KBM-7 (cell line): ENCODE measurements at places on chromosomes 5 and 9.

DNA sequence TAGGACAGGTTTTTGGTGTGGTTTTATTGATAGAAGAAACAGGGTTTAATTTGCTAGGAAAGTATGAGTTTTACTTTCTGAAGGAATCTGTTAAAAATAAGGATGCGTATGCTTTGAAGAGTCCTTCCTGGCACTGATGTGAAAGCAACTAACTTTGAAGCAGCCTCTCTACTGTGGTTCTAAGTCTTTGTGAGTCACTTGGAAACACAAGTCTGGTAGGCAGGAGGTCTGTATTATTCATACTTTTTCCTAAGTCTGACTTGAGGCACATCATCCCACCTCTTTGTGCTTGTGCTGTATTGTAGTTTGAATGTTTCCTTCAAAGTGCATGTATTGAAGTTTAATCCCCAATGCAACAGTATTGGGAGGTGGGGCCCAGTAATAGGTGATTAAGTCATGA lies 129.0 kb downstream of the TAF11L14 start:
- no peak for DNase-seq

- no peak for DNase-seq
Measured at GRCh38 chr5:138334867-138335447, 3.1 kb upstream of the FAM53C start.

DNA sequence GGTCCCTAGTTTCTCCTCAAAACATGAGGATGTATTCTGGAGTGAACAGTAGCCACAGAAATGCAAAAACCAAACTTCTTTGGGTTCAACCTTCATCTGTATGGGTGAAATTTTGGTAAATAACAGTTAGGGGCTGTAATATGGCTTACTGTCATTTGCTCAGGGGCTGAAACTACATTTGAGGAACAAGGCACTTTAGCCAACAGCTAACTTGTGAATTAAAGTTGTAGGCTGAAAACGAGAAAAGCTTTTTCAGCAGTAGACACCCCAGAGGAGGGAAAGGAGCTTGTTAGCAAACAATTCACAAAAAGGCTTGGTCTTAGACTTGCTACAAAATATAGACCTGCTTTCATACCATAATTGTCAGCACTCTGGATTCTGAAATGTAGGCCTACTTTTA lies 6.6 kb downstream of the TMEM171 start:
- no peak for DNase-seq

GRCh38 chr9:129338724-129339430 lies 160.8 kb upstream of the IER5L start:
- no peak for DNase-seq

DNA sequence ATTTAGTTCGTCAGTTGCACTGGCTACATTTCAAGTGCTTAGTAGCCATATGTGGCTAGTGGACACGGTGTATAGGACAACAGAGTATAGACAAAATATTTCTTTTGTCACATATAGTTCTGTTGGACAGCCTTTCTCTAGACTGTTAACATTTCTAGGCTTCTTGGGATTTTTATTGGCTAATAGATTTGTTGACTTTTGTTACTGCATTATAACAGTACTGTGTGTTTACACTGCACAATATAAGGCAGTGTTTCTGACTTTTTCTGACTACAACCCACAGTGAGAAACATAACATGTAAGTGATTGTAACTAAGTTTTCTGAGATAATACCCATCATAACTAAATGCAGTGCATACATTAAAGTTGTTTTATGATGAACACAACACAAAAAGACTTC lies 11.3 kb downstream of the FBXO38 start:
- no peak for DNase-seq

GRCh38 chr5:165328846-165329245 lies 1823.4 kb downstream of the MAT2B start:
- no peak for DNase-seq

- no peak for DNase-seq
Measured at GRCh38 chr9:30622561-30622960, 1761.9 kb upstream of the ACO1 start.

GRCh38 chr5:147963948-147964693 lies 57.8 kb upstream of the C5orf46 start:
- DNase-seq = no peak

DNA sequence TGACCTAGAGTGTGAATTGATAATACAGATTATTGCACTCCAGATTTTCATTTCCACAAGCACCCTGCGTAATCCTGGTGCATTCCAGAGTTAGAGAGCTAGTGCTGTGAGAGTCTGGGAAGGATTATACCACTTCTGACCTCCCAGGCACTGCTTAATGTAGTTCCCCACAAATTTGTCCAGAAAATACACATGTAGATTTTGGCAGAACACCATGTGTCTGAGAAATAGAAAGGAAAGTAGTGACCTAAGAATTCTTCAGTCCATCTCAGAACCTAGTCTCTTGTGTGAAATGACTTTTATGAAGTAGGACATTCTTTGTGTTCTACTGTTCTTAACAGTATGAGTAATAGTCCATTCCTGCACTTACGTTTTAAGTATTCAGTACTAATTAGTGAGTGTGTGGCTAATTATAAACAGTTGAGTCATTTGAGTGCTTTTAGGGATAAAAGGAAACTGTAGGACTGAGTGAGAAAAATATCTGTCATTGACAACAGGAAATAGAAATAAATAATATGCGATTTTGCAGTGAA lies 27.8 kb upstream of the PTPDC1 start:
- no peak for DNase-seq

- DNase-seq = no peak
Measured at GRCh38 chr9:4849369-4849768, 56.6 kb downstream of the RCL1 start.

DNA sequence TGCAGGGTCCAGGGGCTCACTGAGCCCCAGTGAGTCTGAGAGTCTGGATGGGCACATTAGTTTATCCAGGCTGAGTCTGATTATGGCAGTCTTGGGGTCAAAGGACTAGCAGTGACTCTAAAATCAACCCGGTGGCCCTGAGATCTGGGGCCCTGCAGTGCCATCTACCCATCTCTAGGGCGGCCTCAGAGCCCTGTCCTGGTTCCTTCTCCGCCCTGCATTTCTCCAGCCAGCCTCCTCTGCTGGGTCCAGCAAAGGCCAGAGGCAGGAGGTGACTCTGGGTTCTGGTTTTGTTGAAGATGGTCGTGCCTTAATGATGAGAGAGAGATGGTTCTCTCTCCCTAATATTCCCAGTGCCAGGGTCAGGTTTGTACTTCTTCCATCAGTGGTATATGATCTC lies 15.0 kb downstream of the DCANP1 start:
- no peak for DNase-seq

DNA sequence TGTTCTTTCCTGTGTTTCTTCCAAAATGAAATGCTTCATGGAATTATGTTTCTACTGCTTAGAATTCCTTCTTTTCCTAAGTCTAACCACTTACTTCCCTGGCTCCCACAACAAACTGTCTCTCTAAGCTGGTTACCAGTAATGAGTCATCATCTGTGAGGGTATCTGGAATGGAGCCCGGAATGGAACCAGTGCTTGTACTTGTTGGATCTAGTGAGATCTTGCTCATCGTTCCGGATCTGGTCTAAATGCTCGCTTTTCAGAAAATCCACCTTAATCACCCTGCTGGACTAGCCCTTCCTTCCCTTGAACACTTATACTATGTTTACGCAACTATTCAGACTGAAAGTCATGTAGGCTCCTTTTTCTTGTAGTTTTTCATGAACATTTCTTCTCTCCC lies 184.8 kb downstream of the PBX3 start:
- no peak for DNase-seq

GRCh38 chr5:32428426-32428825 lies 16.1 kb downstream of the ZFR start:
- no peak for DNase-seq

DNA sequence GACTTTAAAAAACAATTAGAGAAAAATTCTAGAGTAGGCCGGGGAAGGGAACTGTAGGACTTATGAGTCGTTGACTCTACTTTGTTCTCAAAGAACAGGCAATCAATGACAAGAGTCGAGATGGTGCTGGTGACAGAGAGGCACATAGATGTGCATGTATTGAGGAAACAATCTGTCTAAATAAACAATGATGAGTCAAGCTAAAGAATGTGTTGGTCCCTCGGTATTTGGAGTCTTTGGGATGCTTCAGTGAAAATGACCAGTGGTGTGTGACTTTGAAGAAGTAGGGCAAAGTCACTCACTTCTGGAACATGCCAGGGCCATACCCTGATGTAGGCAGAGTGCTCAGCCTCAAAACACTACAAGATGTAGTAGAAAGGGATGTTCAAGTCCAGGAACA lies 288.1 kb upstream of the PANK3 start:
- DNase-seq = no peak
